ENCODE measurements at places on chromosomes 7 and 10. TPM values are rescaled to one million over a fixed set of nuclear protein-coding genes. Genes with fewer than 3 reads are reported as not detected.
A peak's percentile ranks its signal among the peaks of the same experiment; 100 is the strongest.

DNA sequence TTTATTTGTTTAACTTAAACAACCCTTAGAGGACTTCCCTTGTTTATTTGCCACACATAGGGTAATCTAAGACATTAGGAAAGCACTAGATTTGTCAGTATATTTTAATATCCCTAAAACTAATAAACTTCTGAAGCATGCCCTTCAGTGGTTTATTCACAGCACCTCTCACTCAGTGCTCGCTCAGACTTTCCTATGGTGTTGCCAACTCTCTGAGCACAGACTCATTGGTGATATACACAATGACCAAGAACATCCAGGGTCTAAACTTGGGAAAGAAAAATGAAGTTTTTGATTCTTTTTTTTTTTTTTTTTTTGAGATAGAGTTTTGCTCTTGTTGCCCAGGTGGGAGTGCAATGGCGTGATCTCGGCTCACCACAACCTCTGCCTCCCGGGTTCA is 82.2 kb downstream of the RAB11FIP2 start:
- DNase-seq = no peak
- H3K4me3 ChIP-seq = no peak overlapping the region
- H3K27me3 ChIP-seq = peaks cover 13% of the 10 kb centered on the region
- H3K27ac ChIP-seq = no peak overlapping the region
- H3K36me3 ChIP-seq = no peaks in the 10 kb centered on the region
- no peaks in the 10 kb centered on the region for H3K4me1 ChIP-seq

DNA sequence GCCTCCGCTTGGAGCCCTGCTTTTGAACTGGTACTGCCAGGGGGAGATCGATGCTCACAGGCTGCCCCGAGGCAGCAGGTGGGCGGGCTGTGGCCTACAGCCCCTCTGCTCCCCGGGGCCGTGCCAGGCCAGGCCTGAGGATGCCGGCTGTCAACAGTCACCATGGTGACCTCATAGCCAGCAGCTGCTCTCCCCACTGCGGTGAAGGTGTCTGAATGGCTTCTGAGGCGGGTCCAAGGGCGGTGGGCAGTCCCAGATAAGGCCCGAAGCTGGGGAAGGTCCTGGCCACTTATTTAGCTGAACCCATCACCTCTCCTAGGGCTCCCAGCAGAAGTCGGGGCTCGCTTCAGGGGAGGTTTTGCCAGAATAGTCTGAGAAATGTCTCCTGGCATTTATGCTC is 179.3 kb downstream of the ARHGAP12 start:
- no peak overlapping the region for H3K27ac ChIP-seq
- no peaks in the 10 kb centered on the region for H3K27me3 ChIP-seq
- peaks cover 28% of the 10 kb centered on the region for H3K4me1 ChIP-seq
- no peak for DNase-seq
- no peaks in the 10 kb centered on the region for H3K36me3 ChIP-seq
- H3K4me3 ChIP-seq = no peak overlapping the region

TAC1 gene
- 0.54 TPM for total RNA-seq

IRF5 gene
- 8.5 TPM for total RNA-seq

GRCh38 chr10:59088912-59089573 is 87.4 kb upstream of the PHYHIPL start:
- no peak overlapping the region for H3K27ac ChIP-seq
- no peaks in the 10 kb centered on the region for H3K27me3 ChIP-seq
- H3K4me1 ChIP-seq = no peaks in the 10 kb centered on the region

DNA sequence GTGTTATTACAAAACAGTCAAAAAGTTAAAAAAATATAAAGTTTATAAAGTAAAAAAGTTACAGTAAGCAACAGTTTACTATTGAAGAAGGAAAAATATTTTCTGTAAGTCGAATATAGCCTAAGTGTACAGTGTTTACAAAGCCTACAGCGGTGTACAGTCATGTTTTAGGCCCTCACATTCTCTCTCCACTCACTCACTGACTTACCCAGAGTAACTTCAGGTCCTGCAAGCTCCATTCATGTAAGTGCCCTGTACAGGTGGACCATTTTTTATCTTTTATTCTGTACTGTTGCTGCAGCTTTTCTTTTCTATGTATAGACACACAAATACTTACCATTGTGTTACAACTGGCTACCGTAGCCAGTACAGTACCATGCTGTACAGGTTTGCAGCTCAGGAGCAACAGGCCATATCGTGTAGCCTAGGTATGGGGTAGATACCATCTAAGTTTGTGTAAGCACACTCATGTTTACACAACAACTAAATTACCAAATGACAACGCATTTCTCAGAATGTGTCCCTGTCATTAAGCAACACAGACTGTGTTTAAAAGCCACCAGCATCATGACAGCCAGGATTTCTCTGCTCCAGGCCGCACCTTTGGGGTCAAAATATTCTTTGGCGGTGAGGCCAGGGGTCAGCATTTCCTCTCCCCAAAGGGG is 67.2 kb downstream of the DLG5 start:
- no peak overlapping the region for H3K4me3 ChIP-seq
- no peaks in the 10 kb centered on the region for H3K36me3 ChIP-seq
- no peak overlapping the region for H3K27ac ChIP-seq
- no peaks in the 10 kb centered on the region for H3K4me1 ChIP-seq
- no peaks in the 10 kb centered on the region for H3K27me3 ChIP-seq
- DNase-seq = no peak

- H3K4me1 ChIP-seq = no peaks in the 10 kb centered on the region
- H3K27me3 ChIP-seq = peaks cover 31% of the 10 kb centered on the region
- H3K27ac ChIP-seq = no peak overlapping the region
- no peak for DNase-seq
- no peaks in the 10 kb centered on the region for H3K36me3 ChIP-seq
Measured at GRCh38 chr7:127264219-127264618, 11.5 kb upstream of the GRM8 start.

- H3K36me3 ChIP-seq = peaks cover 9% of the 10 kb centered on the region
- H3K4me3 ChIP-seq = peak overlapping the region; percentile 99
- peaks cover 22% of the 10 kb centered on the region for H3K4me1 ChIP-seq
- peak overlapping the region; percentile 96 for H3K27ac ChIP-seq
- no peaks in the 10 kb centered on the region for H3K27me3 ChIP-seq
Measured at GRCh38 chr7:154928136-154929005, 74.6 kb downstream of the PAXIP1 start.

GRCh38 chr7:133556048-133556447 is 303.2 kb downstream of the EXOC4 start:
- no peaks in the 10 kb centered on the region for H3K4me1 ChIP-seq
- no peak for DNase-seq
- H3K4me3 ChIP-seq = no peak overlapping the region
- H3K36me3 ChIP-seq = peaks cover 5% of the 10 kb centered on the region
- no peaks in the 10 kb centered on the region for H3K27me3 ChIP-seq
- no peak overlapping the region for H3K27ac ChIP-seq

- H3K36me3 ChIP-seq = peaks cover 2% of the 10 kb centered on the region
- peaks cover 20% of the 10 kb centered on the region for H3K4me1 ChIP-seq
- H3K27ac ChIP-seq = no peak overlapping the region
- no peak for DNase-seq
- H3K4me3 ChIP-seq = no peak overlapping the region
- peaks cover 17% of the 10 kb centered on the region for H3K27me3 ChIP-seq
Measured at GRCh38 chr7:24732646-24733413, 24.4 kb downstream of the GSDME start.

GRCh38 chr7:42907316-42907715 is 4.6 kb downstream of the C7orf25 start:
- no peak for DNase-seq
- H3K27ac ChIP-seq = no peak overlapping the region
- no peak overlapping the region for H3K4me3 ChIP-seq
- no peaks in the 10 kb centered on the region for H3K27me3 ChIP-seq

DNA sequence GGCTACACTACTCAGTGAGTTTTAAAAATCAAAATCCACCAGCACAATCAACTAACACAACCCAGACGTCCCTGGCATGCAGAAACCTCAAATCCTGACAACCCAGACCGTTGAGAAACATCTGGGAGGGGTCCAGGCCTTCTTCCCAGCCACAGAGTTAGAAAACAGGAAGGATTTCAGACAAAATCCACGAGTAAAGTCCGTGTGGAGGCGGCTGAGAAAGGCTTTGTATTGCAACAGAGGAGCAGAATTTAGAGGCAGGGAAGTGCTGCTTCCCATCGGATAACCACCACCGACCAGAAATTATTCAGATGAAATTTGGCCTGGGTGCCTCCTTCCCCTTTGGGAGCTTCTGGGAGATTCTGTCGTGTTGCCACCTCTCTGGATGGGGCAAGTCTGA is 61.5 kb downstream of the TNS3 start:
- no peaks in the 10 kb centered on the region for H3K4me1 ChIP-seq
- H3K4me3 ChIP-seq = no peak overlapping the region
- no peaks in the 10 kb centered on the region for H3K36me3 ChIP-seq
- no peak for DNase-seq

- H3K4me3 ChIP-seq = peak within 1 kb of the TSS; percentile 71
- peaks cover 9% of the 10 kb centered on the region for H3K4me1 ChIP-seq
- peak; percentile 67 for DNase-seq
- peaks cover 4% of the 10 kb centered on the region for H3K36me3 ChIP-seq
- H3K27ac ChIP-seq = no peak within 1 kb of the TSS
Measured at GRCh38 chr10:16521311-16522016, at the start of gene C1QL3. TSS of gene C1QL3 (minus strand) at chr10:16521879. CDS start at chr10:16521065, 814 bp downstream.

DNA sequence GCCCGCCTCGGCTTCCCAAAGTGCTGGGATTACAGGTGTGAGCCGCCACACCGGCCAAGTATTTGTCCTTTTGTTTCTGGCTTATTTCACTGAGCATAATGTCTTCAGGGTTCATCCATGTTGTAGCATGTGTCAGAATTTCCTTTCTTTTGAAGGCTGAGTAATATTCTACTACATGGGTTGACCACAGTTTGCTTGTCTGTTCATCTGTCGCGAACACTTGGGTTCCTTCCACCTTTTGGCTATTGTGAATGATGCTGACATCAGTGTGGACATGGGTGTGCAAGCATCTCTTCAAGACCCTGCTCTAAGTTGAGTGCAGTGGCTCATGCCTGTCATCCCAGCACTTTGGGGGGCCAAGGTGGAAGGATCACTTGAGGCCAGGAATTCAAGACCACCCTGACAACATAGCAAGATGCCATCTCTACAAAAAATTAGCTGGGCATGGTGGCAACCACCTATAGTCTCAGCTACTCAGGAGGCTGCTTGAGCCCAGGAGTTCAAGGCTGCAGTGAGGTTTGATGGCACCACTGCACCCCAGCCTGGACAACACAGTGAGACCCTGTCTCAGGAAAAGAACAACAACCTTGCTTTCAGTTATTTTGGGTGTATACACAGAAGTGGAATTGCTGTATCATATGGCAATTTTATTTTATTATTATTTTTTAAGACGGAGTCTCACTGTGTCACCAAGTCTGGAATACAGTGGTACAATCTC is 17.0 kb downstream of the CHST12 start:
- no peaks in the 10 kb centered on the region for H3K36me3 ChIP-seq
- DNase-seq = no peak
- H3K4me1 ChIP-seq = peaks cover 25% of the 10 kb centered on the region
- H3K4me3 ChIP-seq = no peak overlapping the region
- H3K27ac ChIP-seq = no peak overlapping the region
- H3K27me3 ChIP-seq = no peaks in the 10 kb centered on the region

TBRG4 gene
- total RNA-seq = 163 TPM

- peaks cover 19% of the 10 kb centered on the region for H3K36me3 ChIP-seq
- H3K27ac ChIP-seq = no peak overlapping the region
- H3K4me3 ChIP-seq = no peak overlapping the region
- H3K4me1 ChIP-seq = peaks cover 64% of the 10 kb centered on the region
- DNase-seq = no peak
Measured at GRCh38 chr10:88892222-88892967, 12.3 kb downstream of the STAMBPL1 start.

- H3K4me1 ChIP-seq = peaks cover 16% of the 10 kb centered on the region
- no peak overlapping the region for H3K4me3 ChIP-seq
- H3K27ac ChIP-seq = no peak overlapping the region
- peaks cover 36% of the 10 kb centered on the region for H3K27me3 ChIP-seq
- DNase-seq = no peak
- H3K36me3 ChIP-seq = no peaks in the 10 kb centered on the region
Measured at GRCh38 chr7:28447071-28447470, 34.8 kb downstream of the CREB5 start.

DNA sequence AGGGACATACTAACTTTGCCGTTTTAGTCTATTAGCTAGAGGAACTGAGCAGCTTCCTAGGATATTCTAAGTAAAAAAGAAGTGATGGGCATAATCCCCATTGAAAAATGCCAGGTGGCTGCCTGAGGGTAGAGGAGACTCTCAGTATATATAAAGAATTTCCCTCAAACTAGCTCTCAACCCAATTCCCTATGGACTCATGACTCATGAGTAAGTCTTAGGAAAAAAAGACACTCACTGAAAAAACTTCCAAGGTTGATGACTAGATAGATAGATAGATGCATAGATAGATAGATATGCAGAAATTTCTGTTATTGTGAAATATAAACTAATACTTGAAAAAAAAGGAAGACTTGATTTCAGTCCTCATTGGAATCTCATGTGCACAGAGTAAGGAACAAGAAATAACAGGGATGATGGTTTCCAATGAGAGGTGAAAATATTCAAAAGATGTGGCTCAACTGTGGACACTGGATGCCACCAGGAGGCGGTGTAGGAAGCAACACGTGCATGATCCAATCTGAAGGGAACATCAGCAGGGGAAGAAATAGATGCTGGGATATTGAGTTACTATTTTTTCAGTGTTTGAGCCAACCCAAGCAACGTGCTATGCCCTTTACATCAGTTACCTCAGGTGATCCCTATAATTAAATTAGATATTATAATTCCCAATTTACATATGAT is 711.0 kb upstream of the LRRTM3 start:
- no peaks in the 10 kb centered on the region for H3K36me3 ChIP-seq
- peak; percentile 18 for DNase-seq
- H3K27me3 ChIP-seq = peaks cover 2% of the 10 kb centered on the region
- no peak overlapping the region for H3K4me3 ChIP-seq
- H3K27ac ChIP-seq = no peak overlapping the region
